ENCODE measurements at places on chromosomes 11 and 22.

DNA sequence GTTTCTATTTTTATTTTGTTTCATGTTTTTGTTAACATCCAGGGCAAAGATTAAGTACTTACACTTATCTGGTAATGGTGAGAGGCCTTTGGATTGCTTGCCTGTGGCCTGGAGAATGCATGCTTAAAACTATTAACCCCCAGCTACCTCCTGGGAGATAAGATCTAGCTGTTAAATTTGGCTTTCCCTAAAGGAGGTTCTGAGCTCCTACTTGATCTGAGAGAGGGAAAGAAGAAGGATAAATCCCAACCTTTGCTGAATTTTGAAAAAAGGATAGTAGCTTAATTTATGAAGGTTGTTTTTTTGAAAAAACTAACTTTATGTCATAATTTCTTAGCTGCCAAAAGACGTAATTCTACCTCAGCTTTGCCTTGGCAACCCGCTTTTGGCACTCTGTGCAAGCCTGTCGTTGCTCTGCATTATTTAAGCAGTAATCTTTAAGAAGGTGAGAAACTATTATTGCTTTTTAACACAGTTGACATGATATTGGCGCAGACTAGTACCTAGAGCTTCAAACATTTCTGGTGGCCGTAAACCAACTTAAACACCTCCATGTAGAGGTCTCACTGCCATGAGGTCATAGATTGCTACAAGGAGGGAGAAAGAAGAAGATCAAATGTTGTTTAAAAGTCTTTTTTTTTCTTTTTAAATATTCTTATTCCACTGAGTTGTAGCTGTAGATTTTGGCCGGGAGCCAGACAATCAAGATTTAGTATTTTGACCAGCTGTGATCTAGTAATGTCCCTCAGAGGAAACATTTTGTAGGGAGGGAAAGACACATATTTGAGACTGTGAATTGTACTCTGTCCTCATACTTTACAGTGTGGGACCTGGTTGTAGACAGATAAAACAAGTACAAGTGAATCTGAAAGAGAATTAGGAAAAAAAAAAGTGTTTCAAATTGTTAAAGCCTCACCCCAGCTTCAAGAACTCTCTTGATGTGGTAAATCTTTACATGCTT lies 74.4 kb downstream of the WNT11 start:
- DNase-seq, result peak; percentile 36

GRCh38 chr22:50260801-50261614 lies 475 bp downstream of the MAPK12 start:
- DNase-seq, result peak; percentile 62

- DNase-seq, result no peak
Observed at GRCh38 chr11:65427691-65428577, 5.3 kb downstream of the NEAT1 start.

DNA sequence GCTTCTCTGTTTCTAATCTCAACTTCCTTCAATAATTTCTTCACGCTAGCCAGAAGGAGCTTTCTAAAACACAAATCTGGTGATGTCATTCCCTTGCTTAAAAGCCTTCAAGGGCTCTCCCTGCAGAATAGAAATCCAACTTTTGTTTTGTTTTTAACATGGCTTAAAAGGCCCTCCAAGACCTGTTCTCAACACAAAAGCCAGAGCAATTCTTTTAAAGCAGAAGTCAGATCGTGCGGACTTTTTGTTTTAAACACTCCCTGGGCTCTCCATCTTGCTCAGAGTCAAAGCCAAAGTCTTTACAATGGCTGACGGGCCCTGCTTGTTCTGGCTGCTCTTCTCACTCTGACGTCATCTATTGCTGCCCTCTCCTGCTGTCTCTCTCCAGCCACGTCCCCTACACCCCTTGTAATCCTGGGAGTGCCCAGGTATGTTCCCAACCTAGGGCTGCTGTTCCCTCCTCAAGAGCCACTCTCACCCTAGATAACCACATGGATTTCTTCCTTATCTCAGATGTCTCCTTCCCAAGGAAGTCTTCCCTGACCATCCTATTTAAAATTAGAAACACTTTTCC lies 22.5 kb downstream of the TECTA start:
- DNase-seq, result no peak

- no peak for DNase-seq
Observed at GRCh38 chr11:130409594-130410388, 18.6 kb downstream of the ADAMTS8 start.

GRCh38 chr11:115576606-115577380 lies 72.6 kb upstream of the CADM1 start:
- no peak for DNase-seq
